ENCODE measurements at places on chromosomes 7 and 10. TPM values are rescaled to one million over a fixed set of nuclear protein-coding genes. Genes with fewer than 3 reads are reported as not detected.

DHX32 gene
- total RNA-seq = 8.2 TPM

TAC1 gene
- not detected for total RNA-seq

ELFN1 gene
- total RNA-seq = 0.06 TPM

DNAJC12 gene
- total RNA-seq = 0.20 TPM

CCT6A gene
- total RNA-seq = 70.3 TPM

SCART1 gene
- 12.3 TPM for total RNA-seq

PDZD7 gene
- total RNA-seq = 2.0 TPM

SUN3 gene
- 0.90 TPM for total RNA-seq

HOXA5 gene
- total RNA-seq = not detected

HIBADH gene
- 12.3 TPM for total RNA-seq

IFIT3 gene
- total RNA-seq = 2.4 TPM

PIP gene
- total RNA-seq = not detected

TMEM176A gene
- not detected for total RNA-seq

ZCCHC24 gene
- 2.4 TPM for total RNA-seq

COL26A1 gene
- 0.09 TPM for total RNA-seq

SYNPO2L gene
- not detected for total RNA-seq

TMEM236 gene
- total RNA-seq = 0.38 TPM

CCL24 gene
- not detected for total RNA-seq

NACAD gene
- 1.6 TPM for total RNA-seq

IKZF1 gene
- total RNA-seq = 429 TPM

UPF2 gene
- total RNA-seq = 29.1 TPM

GATA3 gene
- total RNA-seq = 52.4 TPM

MRPS24 gene
- total RNA-seq = 57.2 TPM

SEPTIN7 gene
- 231 TPM for total RNA-seq

ANKRD30A gene
- total RNA-seq = not detected

TRIM50 gene
- total RNA-seq = not detected

PNLIPRP2 gene
- total RNA-seq = 0.89 TPM

BAIAP2L1 gene
- 1.5 TPM for total RNA-seq

HNRNPA2B1 gene
- 388 TPM for total RNA-seq

CPA4 gene
- not detected for total RNA-seq

ADAP1 gene
- total RNA-seq = 23.5 TPM

ATRNL1 gene
- 0.20 TPM for total RNA-seq

ZNF239 gene
- 3.0 TPM for total RNA-seq

ATAD1 gene
- 41.6 TPM for total RNA-seq

All from T-cell (primary cell).